ENCODE measurements at places on chromosomes 7 and 10. TPM values are rescaled to one million over a fixed set of nuclear protein-coding genes. Genes with fewer than 3 reads are reported as not detected.
A peak's percentile ranks its signal among the peaks of the same experiment; 100 is the strongest.

- DNase-seq = peak; percentile 46
Observed at GRCh38 chr7:74568658-74569057, 88.9 kb upstream of the GTF2I start.

DNA sequence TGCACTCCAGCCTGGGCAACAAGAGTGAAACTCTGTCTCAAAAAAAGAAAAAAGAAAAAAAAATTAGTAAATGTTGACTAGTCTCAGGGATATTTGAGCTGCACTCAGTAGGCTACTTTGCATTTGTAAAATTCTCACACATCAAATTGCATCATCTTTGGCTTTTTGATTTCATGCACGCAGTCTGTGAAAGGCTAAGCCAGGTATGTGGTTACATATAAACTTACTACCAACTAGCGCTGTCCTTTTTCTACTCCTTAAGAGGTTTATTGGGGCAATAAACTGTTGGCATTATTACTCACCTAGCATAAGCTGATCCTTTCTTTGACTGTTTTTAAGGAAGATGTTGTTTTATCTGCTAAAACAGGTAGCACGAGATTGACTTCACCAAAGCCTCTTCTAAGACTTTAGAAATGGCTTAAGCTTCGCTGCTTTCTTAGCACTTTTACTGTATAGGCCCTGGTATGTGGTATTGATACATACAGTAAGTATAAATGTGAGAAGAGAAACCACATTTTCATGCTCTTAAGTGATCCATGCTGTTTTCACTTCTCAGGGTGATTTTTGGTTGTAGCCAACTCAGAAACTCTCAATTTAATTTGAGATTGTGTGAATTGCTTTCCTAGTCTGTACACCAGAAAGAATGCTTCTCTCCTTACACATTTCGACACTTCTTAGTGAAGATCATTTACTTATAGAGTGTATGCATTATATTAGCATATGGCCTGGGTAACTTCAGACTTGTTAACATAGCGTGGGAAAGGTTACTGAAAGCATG lies 323.9 kb downstream of the AUTS2 start:
- DNase-seq = no peak

DNA sequence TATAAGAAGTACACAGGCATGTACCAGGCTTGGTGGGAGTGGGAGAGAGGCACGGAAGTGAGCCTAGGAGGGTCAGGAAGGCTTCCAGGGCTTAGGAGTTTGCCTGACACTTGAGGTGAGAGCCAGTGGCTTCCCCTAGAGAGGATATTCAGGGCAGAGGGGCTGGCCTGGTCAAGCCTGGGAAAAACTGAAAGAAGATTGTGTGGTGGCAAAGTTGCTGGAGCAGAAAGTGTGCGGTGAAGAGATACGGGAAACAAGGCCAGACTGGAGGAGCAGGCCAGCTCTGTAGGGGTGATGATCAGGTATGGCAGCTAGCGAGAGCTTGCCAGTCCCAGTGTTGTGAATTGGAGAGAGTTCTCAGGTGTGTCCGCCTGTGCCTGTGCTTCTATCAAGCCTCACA lies 129.9 kb downstream of the CCNY start:
- DNase-seq = no peak

- no peak for DNase-seq
Observed at GRCh38 chr7:17347401-17347800, 48.9 kb downstream of the AHR start.

DNA sequence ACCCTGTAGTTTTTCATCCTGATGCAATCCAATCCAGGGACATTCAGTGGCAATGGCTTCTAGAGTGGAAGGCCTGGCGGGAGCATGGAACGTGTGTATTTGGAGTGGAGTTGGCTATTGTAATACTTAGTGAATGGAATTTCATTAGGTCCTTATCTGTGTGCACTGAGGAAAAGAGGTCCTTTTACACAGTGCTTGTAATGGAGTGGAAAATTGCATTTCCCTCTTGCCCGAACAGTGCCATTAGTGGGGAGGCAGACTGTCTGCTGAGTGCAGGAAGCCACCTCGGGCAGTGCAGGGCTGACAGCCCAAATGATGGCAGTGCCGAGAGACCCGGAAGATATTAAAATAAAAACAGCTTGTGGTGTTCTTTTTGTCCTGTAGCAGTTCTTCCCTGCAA lies 786.6 kb downstream of the LRMDA start:
- DNase-seq = no peak

The TRIM74 gene
- not detected for total RNA-seq

The GIMAP5 gene
- total RNA-seq = 0.24 TPM

The KCNMA1 gene
- total RNA-seq = 32.8 TPM

Data from Daoy (cell line).